ENCODE measurements at places on chromosomes 16 and 17.

GRCh38 chr17:30429155-30429554 is 48.1 kb upstream of the GOSR1 start:
- no peaks in the 10 kb centered on the region for H3K27me3 ChIP-seq
- H3K4me1 ChIP-seq, result no peaks in the 10 kb centered on the region
- no peak overlapping the region for H3K4me3 ChIP-seq
- H3K27ac ChIP-seq, result no peak overlapping the region

GRCh38 chr17:4823373-4824089 is 9.6 kb upstream of the MINK1 start:
- no peaks in the 10 kb centered on the region for H3K27me3 ChIP-seq
- no peaks in the 10 kb centered on the region for H3K4me1 ChIP-seq
- peaks cover 21% of the 10 kb centered on the region for H3K36me3 ChIP-seq
- no peak for DNase-seq

GRCh38 chr17:64092113-64092512 is 37.8 kb downstream of the ERN1 start:
- no peak overlapping the region for H3K27ac ChIP-seq
- no peak for DNase-seq
- peaks cover 3% of the 10 kb centered on the region for H3K36me3 ChIP-seq
- no peak overlapping the region for H3K4me3 ChIP-seq

DNA sequence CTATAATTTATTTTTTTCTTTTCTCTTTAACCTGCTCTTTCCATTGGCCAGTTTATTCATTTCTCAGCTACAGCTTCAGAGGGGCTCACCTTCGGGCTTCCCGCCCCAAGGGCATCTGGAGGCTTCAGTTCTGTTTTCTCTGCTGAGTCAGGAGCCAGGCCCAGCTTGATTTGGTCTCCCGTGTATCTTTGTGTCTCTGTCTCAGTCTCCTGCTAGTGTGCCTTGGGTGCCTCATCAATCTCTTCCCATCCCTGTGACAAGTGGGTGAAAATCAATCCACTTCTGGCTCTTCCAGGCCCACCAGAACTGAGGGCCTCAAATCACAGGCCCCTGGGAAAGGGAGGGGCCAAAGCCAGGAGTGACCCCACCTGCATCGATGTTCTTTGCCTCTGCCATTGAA is 72.1 kb downstream of the CCDC182 start:
- H3K27me3 ChIP-seq, result no peaks in the 10 kb centered on the region
- no peaks in the 10 kb centered on the region for H3K4me1 ChIP-seq
- peaks cover 9% of the 10 kb centered on the region for H3K36me3 ChIP-seq
- no peak for DNase-seq
- no peak overlapping the region for H3K4me3 ChIP-seq
- no peak overlapping the region for H3K27ac ChIP-seq

GRCh38 chr16:75535211-75535843 is 581 bp downstream of the CHST5 start:
- peaks cover 4% of the 10 kb centered on the region for H3K4me1 ChIP-seq
- no peaks in the 10 kb centered on the region for H3K36me3 ChIP-seq
- no peaks in the 10 kb centered on the region for H3K27me3 ChIP-seq
- H3K27ac ChIP-seq, result no peak overlapping the region

DNA sequence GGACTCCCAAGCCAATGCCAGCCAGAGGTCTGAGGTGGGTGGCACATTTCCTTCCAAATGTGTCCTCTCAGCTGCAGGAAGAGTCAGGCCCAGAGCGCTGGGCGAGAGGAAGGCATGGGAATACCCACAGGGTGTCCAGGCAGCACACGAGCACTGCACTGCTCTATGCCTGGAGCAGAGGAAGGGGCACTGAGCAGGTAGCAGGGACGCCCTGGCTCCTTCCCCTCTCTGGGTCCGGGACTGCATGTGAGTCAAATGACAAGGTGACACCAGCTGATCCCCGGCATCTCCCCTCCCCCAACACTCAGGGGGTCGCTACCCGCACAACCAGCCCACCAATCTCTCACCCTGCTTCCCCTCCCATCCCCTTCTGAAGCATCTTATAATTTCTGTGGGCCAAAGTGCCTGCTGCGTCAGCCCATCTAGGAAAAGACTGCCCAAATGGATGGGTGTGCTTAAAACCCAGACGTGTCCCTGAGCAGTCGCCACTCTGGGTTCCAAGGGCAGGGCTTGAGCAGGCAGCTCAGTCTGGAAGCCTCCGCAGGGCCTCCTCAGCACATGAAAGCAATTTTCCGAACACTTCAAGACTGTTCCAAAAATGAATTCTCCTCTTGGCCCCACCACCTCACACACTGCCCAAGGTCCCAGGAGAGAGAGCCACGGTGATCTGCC is 12.0 kb upstream of the BCAR1 start:
- peak overlapping the region; percentile 98 for H3K27ac ChIP-seq
- H3K36me3 ChIP-seq, result no peaks in the 10 kb centered on the region
- peaks cover 51% of the 10 kb centered on the region for H3K4me1 ChIP-seq
- peak; percentile 55 for DNase-seq
- H3K4me3 ChIP-seq, result peak overlapping the region; percentile 79

DNA sequence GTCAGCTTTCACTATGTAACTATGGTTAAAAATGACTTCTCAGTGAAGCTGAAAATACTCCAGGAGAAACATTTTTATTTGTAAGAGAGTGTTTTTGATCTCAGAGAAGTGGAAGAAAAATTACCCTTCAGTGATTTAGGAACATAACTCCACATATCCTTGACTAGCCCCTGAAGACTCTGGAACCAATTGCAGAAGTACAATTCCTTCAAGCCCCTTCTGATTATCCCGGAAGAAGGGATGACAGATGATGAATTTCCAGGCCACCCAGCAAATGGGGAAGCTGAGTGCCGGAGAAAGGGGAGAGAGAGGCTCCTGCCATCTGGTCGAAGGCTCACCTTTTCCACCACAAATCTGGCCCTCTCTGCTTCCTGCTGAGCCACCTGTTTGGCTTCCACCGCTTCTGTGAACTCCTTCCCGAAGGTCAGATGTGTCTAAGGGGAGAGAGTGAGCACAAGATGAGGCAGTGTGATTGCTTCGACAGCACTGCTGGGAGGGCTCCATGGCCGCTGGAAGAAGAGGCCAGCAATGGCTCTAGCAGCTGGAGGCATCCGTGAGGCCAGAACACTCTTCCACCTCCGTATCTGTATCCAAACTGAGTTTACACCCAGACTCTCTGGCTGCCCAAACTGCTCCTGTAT is 8.1 kb downstream of the PHB1 start:
- no peak for DNase-seq
- H3K4me1 ChIP-seq, result peaks cover 9% of the 10 kb centered on the region
- no peaks in the 10 kb centered on the region for H3K27me3 ChIP-seq
- H3K27ac ChIP-seq, result no peak overlapping the region
- peaks cover 90% of the 10 kb centered on the region for H3K36me3 ChIP-seq
- H3K4me3 ChIP-seq, result no peak overlapping the region

- peak; percentile 40 for DNase-seq
- peaks cover 6% of the 10 kb centered on the region for H3K4me1 ChIP-seq
- H3K36me3 ChIP-seq, result peaks cover 37% of the 10 kb centered on the region
- H3K4me3 ChIP-seq, result no peak overlapping the region
- H3K27me3 ChIP-seq, result no peaks in the 10 kb centered on the region
Measured at GRCh38 chr16:15874745-15875314, 13.6 kb downstream of the CEP20 start.

DNA sequence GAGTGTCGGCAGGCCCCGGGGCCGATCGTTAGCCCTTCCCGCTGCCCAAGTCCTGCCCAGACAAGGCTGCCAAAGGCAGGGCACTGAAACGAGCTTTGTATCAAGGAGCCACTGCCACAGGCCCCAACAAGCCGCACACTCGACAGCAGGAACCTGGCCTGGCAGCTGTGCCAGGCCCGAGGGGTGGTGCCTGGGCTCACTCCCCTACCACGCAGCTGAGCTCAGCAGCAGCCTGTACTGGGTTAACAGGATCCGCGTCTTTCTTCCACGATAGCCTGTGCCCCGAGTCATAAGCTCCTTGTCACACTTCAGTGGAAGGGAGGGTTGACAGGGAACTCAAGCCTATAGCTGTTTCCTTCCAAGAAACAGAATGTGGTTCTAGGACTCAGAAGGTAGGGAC is 87.9 kb downstream of the ABR start:
- peaks cover 25% of the 10 kb centered on the region for H3K4me1 ChIP-seq
- H3K27me3 ChIP-seq, result no peaks in the 10 kb centered on the region
- H3K36me3 ChIP-seq, result no peaks in the 10 kb centered on the region
- no peak overlapping the region for H3K4me3 ChIP-seq
- DNase-seq, result no peak

GRCh38 chr17:19592316-19592715 is 56.2 kb upstream of the ALDH3A2 start:
- H3K27me3 ChIP-seq, result no peaks in the 10 kb centered on the region
- no peak for DNase-seq
- H3K36me3 ChIP-seq, result no peaks in the 10 kb centered on the region

- peaks cover 13% of the 10 kb centered on the region for H3K4me1 ChIP-seq
- no peaks in the 10 kb centered on the region for H3K27me3 ChIP-seq
- H3K27ac ChIP-seq, result peak overlapping the region; percentile 88
- peak overlapping the region; percentile 97 for H3K4me3 ChIP-seq
- H3K36me3 ChIP-seq, result peaks cover 37% of the 10 kb centered on the region
Measured at GRCh38 chr17:47649972-47650524, 329 bp downstream of the KPNB1 start.

GRCh38 chr17:77598241-77598620 is 360.3 kb upstream of the TNRC6C start:
- no peaks in the 10 kb centered on the region for H3K27me3 ChIP-seq
- peaks cover 21% of the 10 kb centered on the region for H3K4me1 ChIP-seq
- H3K4me3 ChIP-seq, result no peak overlapping the region
- DNase-seq, result no peak

- H3K27me3 ChIP-seq, result peaks cover 43% of the 10 kb centered on the region
- no peaks in the 10 kb centered on the region for H3K36me3 ChIP-seq
- DNase-seq, result no peak
- peaks cover 20% of the 10 kb centered on the region for H3K4me1 ChIP-seq
Measured at GRCh38 chr17:58334256-58334655, 5.7 kb upstream of the TSPOAP1 start.

DNA sequence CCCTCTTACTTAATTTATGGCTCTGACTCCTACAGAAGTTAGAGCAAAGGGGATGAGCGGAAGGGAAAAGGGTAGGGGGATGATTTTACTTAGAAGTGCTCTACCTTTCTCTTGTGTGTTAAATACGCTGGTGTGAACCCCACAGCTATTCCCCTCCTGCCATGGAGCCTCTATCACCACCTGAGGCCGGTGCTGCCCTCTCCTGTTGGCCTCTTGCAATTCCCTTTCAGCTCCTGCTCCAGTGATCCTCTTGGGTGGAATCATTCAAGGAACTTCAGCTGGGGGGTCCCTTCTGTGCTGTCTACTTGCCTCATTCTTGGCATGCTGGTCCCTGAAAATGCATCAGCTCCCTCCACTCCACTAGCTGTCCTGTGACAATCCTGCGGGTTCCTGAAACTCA is 41.8 kb upstream of the CDH8 start:
- H3K27me3 ChIP-seq, result no peaks in the 10 kb centered on the region
- no peak for DNase-seq
- no peaks in the 10 kb centered on the region for H3K36me3 ChIP-seq

DNA sequence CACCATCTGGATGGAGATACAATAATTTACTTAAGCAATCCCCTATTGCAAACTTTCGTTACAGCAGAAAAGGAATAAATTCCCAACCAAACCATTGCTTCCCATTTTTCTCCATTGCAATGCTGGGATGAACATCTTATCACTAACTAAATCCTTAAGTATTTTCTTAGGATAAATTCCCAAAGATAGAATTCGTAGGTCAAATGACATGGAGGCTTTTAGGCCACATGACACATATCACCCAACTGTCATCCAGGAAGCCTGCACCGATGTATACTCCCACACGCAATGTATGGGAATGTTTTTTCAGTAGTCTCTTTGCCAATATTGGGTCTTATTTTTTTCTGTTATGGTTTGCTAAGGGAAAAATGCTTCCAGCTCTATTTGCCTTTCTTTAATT is 1.6 kb upstream of the TLCD2 start:
- no peak overlapping the region for H3K4me3 ChIP-seq
- no peaks in the 10 kb centered on the region for H3K27me3 ChIP-seq
- H3K27ac ChIP-seq, result peak overlapping the region; percentile 100
- peaks cover 32% of the 10 kb centered on the region for H3K36me3 ChIP-seq

DNA sequence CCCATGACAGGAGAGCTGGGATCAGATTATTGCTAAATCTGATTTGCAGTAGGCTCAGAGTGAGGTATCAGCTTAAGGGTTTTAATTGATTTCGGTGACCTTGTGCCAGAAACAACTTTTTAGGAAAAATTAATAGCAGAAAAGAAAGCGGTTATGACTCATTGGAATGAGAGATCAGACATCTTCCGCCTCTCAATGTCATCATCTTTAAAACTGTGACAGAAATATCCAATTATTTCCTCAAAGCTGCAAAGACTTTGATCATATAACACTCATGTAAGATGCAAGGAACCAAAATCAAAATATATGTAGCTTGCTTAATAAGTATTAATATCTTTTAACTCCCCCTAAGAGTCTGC is 190.1 kb upstream of the FOXF1 start:
- no peak for DNase-seq
- H3K4me1 ChIP-seq, result no peaks in the 10 kb centered on the region
- H3K27ac ChIP-seq, result no peak overlapping the region

DNA sequence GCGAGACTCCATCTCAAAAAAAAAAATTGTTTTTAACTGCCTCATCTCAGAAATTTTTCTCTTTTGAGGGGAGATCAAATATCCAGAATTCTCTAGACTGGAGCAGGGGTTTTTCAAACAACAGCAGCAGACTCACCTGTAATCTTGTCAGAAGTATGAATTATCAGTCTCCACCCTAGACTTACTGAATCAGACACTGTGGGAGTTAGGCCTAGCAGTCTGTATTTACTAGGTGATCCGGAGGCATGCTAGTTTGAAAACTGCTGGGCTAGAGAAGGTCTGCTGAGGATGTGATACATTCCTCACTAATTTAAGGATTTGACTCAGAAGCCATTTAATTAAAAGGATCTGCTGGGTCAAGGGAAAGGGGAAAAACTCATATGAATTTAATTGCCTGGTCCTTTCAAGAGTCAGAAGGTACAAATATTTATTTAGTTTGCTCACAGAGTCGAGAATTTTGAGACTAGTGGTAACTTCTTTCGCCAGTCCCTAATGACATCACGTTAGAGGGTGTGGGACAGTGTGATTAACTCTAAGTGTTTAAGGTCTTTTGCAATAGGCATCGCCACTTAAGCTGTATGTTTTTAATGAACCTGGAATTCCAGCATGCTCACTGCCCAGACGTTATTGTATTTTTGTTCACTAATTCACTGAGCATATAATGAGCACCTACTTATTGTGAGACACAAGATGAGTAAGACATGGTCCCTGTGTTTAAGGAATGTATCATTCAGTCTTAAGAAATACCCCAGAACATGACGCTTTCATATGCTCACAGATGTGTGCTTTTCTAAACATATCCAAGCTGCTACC is 14.2 kb downstream of the ATP6V0A1 start:
- H3K27ac ChIP-seq, result no peak overlapping the region
- no peaks in the 10 kb centered on the region for H3K27me3 ChIP-seq
- DNase-seq, result no peak
- no peaks in the 10 kb centered on the region for H3K4me1 ChIP-seq
- peaks cover 23% of the 10 kb centered on the region for H3K36me3 ChIP-seq
- no peak overlapping the region for H3K4me3 ChIP-seq

Data from heart left ventricle (tissue), 16 donors.